Adipocyte (in vitro differentiated cells): ENCODE measurements at places on chromosomes 4 and X.

DNA sequence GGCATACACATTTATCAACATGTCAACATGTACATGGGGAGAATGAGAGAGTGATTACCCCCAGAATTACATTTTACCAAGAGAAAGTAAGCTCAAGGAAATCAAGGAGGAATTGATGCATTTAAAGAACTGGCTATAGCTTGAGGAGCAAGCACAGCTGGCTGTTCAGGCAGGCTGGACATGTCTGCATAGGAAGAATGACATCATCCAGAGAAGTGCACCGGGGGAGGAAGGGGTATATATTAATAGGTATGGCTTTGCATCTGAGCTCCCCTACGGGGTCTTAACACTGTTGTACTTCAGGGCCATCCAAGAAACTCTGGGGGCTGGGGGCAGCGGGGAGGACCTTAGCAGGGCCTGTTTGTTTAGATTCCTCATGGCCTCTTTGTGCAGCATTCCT is 222.4 kb upstream of the VCX start:
- no peak for DNase-seq

GRCh38 chr4:36282503-36283030 is 1.2 kb downstream of the DTHD1 start:
- no peak for DNase-seq

DNA sequence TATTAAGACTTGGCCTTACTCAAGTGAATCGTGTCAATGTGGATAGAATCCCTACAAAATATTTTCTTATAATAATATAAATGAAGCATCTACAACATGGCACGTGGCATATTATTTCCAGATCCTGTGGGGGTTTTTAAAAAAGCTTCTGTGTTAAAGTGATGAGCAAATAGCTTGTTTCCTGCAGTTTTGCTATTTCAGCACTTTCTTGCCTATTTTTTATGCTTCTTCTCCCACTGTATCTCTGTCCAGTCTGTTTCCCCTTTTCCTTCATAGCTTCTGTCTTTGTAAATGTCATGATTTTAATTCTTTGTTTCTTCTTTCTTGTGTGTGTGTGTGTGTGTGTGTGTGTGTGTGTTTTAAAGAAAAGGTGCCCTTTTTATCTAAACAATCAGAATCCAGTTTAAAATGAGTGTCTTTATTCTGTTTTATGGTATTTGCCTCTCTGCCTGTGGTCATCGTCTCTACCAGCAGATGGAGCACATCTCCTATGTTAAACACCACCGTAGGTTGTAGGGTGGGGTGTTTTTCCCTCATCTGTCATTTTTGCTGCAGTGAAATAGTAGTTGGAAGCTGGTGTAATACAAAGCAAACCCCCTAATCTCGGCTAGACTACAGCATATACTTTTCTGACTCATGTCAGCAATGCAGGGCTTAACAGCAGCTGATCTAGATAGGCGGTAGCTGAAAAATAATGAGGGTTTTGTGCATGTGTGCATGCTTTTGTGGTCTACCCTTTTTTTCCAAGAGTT is 33.1 kb downstream of the FTHL17 start:
- peak; percentile 66 for DNase-seq

DNA sequence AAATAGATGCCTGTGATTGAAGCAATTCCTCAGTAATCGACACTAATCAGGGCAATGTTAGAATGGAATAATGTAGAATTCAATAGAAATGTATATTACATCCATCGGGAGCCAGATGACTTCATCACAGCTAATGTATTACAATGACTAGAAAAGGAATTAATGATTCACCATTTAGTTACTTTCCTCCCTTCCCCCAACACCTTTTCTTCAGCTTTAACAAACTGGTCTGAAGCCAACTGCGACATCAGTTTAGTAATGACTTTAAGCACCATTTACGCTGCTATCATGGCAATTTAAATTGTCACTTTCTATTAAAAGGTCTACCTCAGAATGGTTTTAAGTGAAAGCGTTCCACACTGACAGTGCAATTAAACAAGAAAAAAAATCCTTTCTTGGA is 45.1 kb downstream of the SUPT20HL2 start:
- DNase-seq: no peak

DNA sequence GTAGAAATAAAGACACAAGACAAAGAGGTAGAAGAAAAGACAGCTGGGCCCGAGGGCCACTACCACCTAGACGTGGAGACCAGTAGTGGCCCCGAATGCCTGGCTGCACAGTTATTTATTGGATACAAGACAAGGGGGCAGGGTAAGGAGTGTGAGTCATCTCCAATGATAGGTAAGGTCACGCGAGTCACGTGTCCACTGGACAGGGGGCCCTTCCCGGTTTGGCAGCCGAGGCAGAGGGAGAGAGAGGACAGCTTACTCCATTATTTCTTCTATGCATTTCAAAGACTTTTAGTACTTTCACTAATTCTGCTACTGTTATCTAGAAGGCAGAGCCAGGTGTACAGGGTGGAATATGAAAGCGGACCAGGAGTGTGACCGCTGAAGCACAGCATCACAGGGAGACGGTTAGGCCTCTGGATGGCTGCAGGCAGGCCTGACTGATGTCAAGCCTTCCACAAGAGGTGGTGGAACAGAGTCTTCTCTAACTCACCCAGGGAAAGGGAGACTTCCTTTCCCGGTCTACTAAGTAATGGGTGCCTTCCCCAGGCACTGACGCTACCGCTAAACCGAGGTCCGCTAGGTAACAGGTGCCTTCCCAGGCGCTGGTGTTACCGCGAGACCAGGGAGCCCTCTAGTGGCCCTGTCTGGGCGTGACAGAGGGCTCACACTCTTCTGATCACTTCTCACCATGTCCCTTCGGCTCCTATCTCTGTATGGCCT is 44.9 kb downstream of the ZBTB49 start:
- DNase-seq: peak; percentile 67

GRCh38 chr4:100075486-100076270 is 114.6 kb downstream of the DDIT4L start:
- DNase-seq: peak; percentile 12

- DNase-seq: peak; percentile 19
Observed at GRCh38 chr4:94442251-94442650, 9.5 kb upstream of the PDLIM5 start.

GRCh38 chrX:130171446-130172126 is at the start of gene RAB33A:
Gene RAB33A (plus strand): TSS chrX:130171962. CDS start chrX:130172063, 101 bp downstream.
- peak; percentile 52 for DNase-seq

DNA sequence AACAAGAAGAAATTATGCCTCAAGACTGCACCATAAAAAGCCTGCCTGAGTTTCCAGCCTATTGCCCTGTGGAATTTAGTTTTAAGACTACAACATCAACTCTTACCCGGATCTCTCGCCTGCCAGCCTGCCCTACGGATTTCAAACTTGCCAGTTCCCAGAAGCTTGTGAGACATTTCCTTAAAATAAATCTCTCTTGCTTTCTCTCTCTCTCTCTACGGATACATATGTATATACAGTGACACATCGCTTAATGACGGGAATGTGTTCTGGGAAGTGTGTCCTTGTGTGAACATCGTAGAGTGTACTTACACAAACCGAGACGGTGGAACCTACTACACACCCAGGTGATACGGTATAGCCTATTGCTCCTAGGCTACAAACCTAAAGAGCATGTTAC is 79.5 kb downstream of the CLNK start:
- no peak for DNase-seq

- DNase-seq: no peak
Observed at GRCh38 chrX:103311399-103311780, 600 bp upstream of the BEX2 start.
